ENCODE measurements at places on chromosomes 16 and 17.
A peak's percentile ranks its signal among the peaks of the same experiment; 100 is the strongest.

GRCh38 chr17:36850790-36851189, 86.5 kb upstream of the LHX1 start:
- DNase-seq, result no peak

- no peak for DNase-seq
These were observed 1.8 kb upstream of the SYNRG start for GRCh38 chr17:37610971-37611370.

GRCh38 chr17:30379303-30379902, 676 bp downstream of the CPD start:
- no peak for DNase-seq

- no peak for DNase-seq
These were observed 38.2 kb upstream of the NUDT7 start for GRCh38 chr16:77684181-77684526.

DNA sequence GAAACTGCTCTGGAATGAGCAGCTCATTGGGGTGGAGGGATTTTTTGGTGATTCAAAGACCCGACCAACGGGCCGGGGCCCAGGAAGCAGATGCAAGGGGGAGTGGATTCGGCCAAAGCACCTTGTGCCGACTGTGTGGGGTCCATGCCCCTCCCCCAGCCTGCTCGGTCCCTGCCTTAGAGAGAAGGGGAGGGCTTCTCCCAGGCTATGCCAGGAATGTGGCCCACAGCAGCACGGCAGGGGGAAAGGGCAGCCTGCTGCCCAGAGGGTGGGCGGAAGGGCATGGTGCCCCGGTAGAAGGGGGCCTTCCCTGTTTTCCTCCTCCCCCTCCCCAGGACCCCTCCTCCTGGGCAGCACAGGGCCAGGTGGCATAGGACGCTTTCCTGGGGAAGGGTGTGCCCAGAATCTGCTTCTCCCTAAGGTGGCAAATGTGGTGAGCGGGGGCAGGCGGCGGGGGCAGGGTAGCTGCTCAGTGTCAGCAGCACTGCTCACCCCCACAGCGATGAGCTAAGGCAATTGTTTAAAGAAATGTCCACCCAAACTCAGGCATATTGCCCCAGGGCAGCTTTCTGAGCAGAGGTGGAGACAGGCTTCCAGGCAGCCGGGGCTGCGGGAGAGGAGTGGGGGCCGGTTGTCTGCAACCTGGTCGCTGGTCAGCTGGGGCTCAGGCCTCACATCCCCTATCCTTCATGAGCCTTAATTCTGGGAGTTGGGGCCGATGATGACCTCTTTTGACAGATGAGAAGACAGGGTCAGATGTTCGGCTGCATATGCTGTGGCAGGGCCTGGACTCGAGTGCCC, 33.9 kb upstream of the MLKL start:
- no peak for DNase-seq

- DNase-seq, result no peak
These were observed 10.7 kb downstream of the GFOD2 start for GRCh38 chr16:67708368-67708771.

GRCh38 chr17:43702637-43703036, 40.9 kb upstream of the MEOX1 start:
- no peak for DNase-seq

- no peak for DNase-seq
These were observed 210.1 kb upstream of the MAF start for GRCh38 chr16:79810449-79811189.

DNA sequence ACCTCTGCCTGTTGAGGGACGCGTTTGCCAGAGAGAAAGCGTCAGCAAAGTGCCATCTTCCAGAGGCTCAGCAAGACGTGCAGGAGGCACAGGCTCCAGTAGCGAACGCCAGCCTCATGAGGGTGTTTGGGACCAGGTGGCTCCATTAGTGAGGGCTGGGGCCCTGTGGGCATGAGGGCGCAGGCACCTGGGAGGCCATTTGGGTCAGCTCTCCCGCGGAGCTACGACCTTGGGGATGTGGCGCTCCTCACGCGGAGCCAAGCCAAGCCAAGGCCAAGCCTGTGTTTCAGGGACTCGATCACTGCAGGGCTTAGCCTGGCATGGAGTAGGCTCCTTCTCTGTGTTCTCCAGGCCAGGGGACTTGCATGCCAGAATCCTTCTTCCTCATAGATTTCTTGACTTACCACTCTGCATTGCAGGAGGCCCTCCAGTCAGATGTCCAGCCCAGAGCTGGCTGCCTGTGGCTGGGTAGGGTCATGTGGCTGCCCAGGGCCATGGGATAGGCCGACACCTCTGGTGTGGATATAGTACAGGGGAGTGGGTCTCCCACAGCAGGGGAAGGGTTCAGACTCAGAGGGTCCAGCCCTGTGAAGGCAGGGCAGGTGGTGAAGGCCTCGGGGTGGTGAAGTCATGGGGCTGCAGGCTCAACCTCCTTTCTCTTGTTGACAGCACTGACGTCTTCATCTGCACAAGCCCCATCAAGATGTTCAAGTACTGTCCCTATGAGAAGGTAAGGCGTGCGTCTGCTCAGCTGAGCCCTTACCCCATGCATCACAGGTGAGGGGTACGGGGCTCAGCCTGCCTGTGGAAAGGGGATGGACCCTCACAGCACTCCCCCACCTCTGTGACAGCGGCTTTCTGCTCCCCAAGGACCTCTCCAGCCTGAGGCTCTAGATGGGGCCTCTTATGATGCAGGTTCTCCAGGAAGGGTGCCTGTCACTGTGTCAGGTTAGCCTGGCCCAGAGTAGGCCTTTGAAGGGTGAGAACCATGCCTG, 19.6 kb downstream of the NT5M start:
- DNase-seq, result no peak

GRCh38 chr17:64094412-64094811, 35.5 kb downstream of the ERN1 start:
- no peak for DNase-seq

DNA sequence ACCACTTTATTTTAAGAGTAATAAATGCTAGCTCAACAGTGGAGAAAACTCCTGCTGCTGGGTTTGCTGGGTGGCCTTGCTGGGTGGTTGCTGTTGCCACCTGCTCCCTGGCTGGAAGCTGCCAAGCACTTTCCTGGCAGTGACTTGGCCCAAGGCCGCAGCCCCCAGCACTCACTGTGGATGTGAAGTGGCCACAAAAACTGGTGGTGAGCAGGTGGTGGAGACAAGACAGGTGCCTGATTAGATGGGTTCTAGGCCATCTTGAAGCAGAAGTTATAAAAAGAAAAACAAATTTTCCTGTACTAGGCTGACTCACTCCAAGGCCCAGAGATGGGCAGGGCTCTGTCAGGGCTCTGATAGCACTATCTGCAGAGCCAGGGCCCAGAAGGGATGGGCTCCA, 224.7 kb upstream of the NLRP1 start:
- no peak for DNase-seq

DNA sequence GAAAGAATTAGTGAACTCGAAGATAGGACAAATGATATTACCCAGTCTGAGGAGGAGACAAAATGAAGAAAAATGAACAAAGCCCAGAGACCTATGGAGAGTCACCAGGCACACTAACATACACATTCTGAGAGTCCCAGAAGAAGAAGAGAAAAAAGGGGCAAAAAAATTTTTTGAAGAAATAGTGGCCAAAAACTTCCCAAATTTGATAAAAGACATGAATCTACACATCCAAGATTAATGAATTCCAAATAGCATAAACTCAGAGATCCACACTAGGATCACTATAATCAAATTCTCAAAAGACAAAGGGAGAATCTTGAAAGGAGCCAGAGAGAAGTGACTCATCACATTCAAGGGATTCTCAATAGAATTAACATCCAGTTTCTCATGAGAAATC, 3.4 kb upstream of the OR4D1 start:
- no peak for DNase-seq

DNA sequence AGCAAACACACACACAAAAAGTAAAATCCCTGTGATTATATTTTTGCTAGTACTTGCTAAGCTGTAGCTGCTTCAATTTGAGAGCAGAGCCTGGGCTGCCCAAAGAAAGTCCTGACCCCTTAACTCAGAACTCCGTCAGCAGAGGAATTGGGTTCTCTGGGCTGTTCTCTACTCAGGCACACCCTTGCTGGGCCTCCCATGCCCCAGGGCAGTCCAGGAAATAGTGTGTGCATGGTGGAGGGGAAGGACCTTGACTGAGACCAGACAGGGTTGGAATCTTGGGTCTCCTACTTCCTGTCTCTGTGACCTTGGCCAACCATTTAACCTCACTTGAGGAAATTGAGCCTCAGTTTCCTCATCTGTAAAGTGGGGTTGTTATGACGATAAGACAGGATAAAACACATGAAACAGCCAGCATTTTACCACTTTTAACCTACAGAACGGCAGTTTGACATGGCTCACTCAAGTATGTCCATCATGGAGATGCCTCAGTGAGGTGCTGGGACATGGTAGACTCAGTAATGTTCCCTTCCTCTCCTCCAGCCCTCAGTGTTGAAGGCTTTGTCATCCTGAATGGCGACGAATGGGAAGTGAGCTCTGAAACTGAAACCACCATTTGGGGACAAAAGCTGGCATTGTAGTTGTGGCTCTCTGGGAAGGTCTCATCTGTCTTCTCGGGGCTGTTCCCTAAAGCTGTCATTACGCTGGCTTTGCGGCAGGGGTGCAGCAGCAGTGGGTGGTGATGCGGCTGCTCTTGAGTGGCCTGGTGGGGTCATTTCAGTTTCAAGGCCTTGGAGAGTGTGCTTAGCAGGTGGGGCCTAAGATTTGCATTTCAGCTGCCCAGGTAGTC, 74.9 kb downstream of the CMIP start:
- no peak for DNase-seq

GRCh38 chr17:7443499-7444485, 1.1 kb upstream of the CHRNB1 start:
- DNase-seq, result no peak

DNA sequence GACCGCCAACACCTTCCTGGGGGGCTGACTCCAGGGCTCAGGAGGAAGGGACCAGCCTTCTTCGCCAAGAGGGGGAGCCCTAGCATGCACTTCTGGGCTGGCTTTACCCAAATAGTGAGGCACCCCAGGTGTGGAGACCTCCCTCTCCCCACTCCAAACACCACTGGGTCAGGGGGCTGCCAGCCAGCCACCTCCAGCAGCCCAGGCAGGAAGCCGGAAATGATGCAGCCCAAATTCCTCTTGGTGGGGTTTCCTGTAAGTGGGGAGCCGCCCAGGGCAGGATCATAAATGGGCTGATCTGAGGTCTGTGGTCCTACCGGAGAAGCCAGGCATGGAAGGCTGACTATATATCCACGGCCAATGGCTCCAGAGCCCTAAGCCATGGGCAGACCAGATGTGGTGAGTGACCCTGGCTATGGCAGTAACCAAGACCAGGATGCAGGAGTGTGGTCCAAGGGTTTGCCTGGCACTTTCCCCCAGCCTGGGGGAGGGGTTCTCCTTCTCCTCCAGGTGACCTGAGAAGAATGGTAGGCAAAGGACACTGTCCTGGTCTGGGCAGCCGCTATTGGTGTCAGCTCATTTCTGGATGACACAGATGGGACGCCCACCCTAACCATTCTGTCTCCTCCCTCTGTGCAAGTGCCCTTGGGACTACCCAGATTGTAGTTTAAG, 4.2 kb downstream of the GIT1 start:
- no peak for DNase-seq

GRCh38 chr17:82570277-82570676, 50.7 kb downstream of the FOXK2 start:
- no peak for DNase-seq

- DNase-seq, result no peak
These were observed 374.4 kb downstream of the SNX29 start for GRCh38 chr16:12350945-12351344.

GRCh38 chr17:7992924-7993323, 9.5 kb upstream of the GUCY2D start:
- DNase-seq, result no peak

- DNase-seq, result no peak
These were observed 13.1 kb downstream of the SLC47A2 start for GRCh38 chr17:19703106-19703827.

GRCh38 chr16:86934581-86935375, 356.4 kb downstream of the FOXL1 start:
- no peak for DNase-seq

DNA sequence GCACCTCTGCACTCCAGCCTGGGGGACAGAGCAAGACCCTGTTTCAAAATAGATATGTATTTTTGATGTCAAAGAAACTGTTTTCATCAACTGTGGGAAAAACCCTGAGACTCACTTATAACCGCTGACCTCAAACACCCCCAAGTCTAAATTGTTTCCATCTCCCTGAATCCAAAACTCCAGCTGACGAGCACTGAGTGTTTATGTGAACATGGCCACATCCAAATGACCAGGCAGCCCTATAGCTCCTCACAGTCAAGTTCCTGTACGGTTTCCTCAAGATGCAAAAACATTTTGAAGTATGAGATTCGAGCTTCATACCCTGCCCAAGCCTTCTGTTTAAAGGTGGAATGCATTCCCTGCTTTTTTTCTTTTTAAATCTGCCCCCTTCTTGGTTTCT, 45.3 kb upstream of the ZCCHC14 start:
- DNase-seq, result no peak

GRCh38 chr17:57086069-57086930, 1.3 kb downstream of the AKAP1 start:
- DNase-seq, result no peak

DNA sequence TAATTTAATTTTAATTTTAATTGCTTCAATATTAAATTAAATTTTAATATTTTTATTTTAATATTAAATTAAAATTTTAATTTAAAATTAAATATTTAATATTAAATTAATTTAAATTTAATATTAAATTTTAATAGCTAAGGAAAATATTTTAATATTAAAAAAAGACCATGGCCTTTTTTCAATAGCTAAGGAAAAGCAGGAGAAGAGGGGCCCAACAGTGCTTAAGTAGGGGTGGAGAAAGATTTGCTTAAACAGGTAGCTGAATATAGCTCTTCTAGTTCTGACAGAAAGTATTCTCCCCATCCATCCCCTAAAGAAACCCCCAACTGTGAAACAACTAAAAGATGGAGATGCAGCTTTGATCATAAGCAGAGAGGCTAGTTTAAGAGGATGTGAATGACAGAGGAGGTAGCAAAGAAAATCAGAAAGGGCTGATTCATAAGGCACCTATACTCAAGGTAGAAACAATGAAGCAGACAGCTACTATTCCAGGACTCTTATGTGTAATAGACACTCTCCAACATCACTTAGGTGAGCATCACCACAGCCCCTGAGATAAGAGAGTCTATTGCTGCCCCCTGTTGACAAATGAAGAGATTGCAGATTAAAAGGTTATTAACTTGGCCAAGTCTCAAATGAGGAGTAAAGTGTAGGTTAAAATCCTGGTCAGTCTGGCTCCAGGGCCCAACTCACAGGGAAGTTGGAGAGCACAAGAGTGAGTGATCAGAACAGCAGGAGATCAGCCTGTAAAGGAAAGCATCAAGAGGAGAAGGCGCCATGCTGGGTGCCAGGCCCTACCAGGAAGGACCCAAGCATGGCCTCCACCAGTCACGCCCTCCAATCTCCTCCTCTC, 7.8 kb upstream of the RNASEK start:
- no peak for DNase-seq

DNA sequence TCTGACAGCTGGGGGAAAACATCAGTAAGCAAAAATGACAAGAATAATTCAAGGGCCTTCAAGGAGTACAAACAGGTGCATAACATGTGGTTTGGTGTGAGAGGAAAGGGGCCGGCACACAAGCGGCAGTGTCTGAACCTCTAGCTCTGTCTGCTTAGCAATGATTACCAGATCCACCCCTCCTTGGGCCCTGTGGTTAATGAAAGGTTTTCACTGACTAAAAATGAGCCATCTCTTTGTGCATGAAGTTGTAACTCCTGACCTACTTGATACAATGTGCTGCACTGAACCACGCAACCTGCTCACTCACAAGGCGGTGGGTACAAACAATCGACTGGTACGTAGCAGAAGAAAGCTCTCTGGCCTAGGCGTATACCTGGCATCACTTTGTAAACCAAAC, 15.1 kb downstream of the FAM117A start:
- DNase-seq, result peak; percentile 26
